ENCODE measurements at places on chromosomes 6 and 20. TPM values are rescaled to one million over a fixed set of nuclear protein-coding genes. Genes with fewer than 3 reads are reported as not detected.

The NECAB3 gene
- 43.5 TPM for total RNA-seq

The HLA-DRB1 gene
- not detected for total RNA-seq

The SLC22A2 gene
- not detected for total RNA-seq

The SPATS1 gene
- not detected for total RNA-seq

The EMILIN3 gene
- not detected for total RNA-seq

The RNF144B gene
- total RNA-seq = 4.6 TPM
